ENCODE measurements at places on chromosomes 11 and 22. TPM values are rescaled to one million over a fixed set of nuclear protein-coding genes. Genes with fewer than 3 reads are reported as not detected.

DNA sequence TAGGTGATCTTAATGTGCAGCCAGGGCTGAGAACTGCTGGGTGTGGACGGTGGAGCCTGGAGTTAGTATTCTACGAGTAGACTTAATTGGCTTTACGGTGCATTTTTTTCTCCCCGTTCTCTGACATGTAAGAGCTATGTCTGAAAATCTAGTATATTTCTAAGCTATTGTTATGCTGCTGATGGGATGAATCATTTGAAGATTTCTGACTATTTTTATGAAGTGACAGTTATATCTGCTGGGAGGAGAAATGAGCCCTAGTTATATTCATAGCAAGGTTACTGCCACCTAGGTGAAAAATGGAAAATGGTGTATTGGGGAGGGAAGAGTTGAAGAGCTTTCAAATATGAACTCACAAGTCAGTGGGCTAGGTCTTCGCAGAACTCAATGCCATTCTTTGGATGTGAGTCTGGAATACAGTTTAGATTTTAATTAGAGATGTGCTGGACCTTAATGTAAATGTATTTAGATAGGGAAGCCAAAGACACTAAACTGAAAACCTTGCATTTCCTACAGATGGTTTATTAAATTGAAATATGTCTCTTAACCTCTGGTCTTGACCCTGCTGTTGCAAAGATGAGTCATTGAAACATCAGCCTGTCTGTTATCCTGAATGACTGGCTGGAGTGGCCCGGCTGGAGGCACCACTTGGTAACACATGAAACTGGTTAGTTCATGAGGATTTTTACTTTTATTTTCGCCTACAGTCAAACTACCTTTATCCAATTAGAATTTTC lies 293.7 kb downstream of the DDX10 start:
- DNase-seq: peak; percentile 65

- no peak for DNase-seq
Measured at GRCh38 chr11:12436266-12436665, 58.9 kb downstream of the PARVA start.

- DNase-seq: peak; percentile 32
Measured at GRCh38 chr22:44357966-44358465, 45.3 kb upstream of the SHISAL1 start.

GRCh38 chr11:79100093-79100910 lies 340.5 kb downstream of the TENM4 start:
- DNase-seq: no peak

- DNase-seq: peak; percentile 78
Measured at GRCh38 chr22:30809086-30809485, 114.4 kb downstream of the OSBP2 start.

DNA sequence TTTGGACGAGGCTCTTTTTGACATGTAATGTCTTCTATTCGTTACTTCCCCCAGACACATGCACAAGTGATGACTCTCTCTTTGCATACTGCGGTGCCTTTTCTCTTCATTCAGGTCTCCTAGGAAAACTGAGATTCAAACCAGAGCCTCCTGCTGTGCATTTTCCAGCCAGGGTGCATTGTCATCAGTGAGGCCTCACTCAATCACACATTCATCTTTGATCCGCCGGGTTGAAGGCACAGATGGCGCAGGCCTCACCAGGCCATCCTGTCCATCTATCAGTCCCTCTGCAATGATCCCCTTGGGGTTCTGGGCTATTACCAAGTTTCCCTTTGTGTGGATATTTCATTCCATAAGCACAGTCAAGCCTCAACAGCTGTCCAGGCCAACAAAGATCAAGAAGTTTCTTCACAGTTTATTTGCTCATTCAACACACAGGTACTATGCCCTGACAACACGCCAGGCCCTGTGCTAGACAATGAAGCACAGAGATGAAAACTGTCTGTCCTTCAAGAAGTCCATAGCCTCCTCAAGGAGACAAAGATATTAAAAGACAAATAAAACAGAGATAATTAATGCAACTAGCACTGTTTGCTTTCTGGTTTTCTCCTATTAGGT lies 107.8 kb downstream of the LARGE1 start:
- no peak for DNase-seq

DNA sequence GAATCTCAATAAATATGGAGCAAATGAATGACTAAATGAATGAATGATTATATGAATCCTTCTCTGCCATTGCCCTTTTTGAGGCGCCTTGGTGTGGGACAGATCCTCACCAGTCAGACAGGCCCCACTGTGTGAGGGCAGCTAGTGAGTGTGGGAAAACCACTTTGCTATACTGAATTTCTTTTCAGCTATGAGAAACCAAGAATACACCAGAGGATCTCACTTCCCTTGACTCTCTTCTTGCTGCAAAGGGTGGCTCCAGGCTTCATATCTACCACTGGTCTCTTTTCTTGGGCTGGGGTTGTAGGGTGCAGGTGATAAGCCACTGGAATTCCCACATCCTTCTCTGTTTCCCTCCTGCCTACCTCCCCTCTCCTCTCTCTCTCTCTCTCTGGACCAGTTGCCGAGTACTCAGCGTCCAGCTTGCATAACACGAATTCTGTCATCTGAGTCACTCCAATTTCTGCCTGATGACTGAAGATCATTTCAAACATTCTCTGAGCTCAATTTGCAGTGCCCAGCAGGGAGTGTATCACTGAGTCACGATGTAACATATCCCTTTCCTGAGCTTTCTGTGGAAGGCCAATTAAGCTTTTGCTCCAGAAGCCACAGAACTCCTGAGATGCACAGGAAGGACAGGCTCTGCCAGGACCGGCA lies 304.3 kb upstream of the NCAM1 start:
- peak; percentile 84 for DNase-seq

Gene KRTAP5-7
- total RNA-seq: not detected

- DNase-seq: peak; percentile 51
Measured at GRCh38 chr22:35258191-35258988, 1.1 kb downstream of the HMGXB4 start.

Gene SLC29A2
- 6.6 TPM for total RNA-seq

DNA sequence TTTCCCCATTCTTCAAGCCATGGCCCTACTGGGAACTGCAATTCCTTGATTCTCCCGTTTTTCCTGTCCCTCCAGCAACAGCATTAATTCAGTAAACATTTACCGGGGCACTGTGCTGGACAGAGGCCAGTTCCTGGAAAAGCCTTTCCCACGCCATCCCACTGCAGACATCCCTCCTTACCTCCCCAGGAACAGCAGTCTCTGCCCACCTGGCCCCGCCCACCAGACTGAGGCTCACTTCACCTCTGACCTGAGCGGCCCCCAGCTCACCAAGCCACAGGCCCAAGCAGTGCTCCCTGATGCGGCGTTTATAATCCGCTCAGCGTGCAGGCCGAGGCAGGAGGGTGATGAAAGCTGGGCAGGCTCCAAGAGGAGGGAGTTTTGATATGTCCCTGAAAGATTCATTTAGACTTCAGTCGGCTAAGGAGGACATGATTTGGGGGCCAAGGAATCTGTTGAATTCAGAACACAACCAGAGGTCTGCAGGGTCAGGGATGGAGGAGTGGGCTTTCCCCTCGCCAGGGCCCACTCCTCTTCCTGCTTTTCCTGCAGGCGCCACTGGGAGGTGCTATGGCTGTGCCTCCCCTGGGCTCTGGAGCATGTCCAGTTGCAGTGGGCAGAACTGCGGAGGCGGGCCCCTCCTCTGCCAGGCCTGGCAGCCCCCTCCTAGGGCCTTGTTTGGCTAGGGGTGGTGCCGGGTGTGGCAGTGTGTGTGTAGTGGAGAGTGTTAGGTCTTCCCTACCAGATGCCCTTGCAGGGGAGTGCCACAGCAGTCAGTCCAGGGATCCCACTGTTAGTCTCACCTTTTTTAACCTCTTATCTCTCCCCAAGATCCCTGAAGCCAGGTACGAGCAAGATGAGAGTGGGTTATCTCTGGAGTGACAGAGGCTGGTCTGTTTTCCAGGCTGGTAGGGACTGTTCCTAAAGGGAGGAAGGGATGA lies 1.4 kb upstream of the TAGLN start:
- DNase-seq: no peak

DNA sequence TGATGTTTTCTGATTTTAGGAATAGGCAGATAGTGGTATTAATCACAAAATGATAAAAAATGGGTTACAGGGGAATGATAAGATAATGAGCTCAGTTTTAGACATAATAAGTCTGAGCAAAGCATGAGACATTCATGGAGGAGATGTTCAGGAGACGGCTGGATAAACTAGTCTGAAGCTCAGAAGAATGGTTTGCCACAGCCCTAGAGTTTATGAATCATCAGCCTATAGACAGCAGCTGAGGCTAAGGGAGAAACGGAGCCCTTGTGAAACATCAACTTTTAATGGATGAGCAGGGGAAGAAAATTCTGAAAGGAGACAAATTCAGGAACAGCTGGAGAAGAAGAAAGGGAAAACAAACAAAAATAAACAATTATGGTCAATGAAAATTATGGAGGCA lies 87.2 kb downstream of the RELT start:
- peak; percentile 73 for DNase-seq

Gene FAM111B
- 0.95 TPM for total RNA-seq

DNA sequence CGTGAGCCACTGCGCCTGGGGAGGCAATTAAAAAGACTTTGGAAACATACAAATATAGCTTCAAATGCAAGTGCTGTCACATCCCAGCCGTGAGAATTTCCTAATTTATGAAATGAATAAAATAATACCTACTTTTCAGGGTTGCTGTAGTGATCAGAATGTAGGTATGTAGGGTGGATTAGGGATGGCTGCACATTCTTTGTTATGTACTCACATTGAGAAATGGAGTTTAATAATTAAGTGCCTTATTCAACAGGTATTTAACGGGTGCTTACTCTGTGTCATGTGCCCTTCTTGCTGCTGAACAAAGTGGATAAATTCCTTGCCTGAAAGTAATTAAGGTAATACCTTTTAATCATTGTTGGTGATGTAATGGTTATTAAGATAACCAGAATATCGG lies 37.0 kb downstream of the MMP7 start:
- DNase-seq: no peak

- peak; percentile 19 for DNase-seq
Measured at GRCh38 chr11:126716456-126717083, 284.0 kb downstream of the KIRREL3 start.

DNA sequence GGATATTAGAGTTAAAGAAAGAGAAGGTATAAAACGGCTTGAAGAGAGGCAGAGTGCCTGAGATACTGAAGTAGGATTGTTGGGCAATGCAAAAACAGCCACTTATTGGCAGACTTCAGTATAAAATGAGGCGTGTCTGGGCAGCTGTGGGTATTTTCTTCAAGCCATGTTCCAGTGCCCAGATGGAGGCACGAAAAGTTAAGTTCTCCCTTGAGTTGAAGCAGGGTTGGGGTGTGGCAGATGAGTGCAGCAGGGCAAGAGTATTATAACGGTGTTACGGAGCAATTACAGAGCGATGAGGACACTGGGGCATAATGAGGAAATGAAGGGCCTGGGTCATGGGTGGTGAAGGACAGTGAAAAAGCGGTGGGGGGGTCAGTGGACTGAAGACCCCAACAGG lies 73.7 kb upstream of the CREB3L1 start:
- DNase-seq: no peak

Gene CAVIN3
- 51.0 TPM for total RNA-seq

DNA sequence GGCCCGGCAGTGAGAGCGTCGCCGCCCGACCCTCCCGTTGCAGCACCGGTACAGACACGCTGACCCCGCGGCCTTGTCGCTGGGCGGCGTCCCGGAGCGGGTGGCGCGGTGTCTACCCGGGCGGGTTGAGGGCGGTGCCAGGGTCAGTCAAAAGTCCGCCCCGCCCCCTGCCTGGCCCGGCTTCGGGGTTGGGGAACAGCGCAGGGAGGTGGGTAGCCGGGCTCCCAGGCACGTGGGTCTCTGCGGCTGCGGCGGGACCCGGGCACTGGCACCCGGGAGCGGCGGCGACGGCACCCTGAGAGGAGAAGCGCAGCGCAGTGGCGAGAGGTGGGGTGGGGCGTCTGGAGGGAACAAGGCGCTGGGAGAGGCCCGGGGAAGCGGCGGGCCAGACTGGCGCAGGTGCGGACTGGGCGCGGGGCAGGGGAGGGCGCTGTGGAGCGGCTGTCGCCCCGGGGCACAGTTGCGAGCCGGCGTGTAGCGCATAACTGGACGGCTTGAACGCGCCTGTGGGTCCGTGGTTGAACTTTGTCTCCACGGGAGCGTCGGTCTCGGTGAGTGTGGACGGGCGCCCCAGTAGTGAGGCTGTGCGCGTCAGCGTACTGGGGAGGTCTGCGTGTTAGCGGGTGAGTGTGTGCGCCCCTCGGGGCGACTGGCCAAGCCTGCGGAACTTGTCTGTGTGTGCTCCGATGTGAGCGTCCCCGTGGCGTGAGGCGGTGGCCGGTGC lies at the start of gene P2RY2:
TSS of gene P2RY2 (plus strand) at position 176 of the 724 bp plus-strand sequence. CDS start 15,879 bp downstream, outside the sequence.
- peak; percentile 10 for DNase-seq

Gene TRIM6
- total RNA-seq: 23.9 TPM

Gene CATSPER1
- total RNA-seq: not detected

GRCh38 chr11:17066691-17067090 lies 10.8 kb downstream of the RPS13 start:
- DNase-seq: no peak

DNA sequence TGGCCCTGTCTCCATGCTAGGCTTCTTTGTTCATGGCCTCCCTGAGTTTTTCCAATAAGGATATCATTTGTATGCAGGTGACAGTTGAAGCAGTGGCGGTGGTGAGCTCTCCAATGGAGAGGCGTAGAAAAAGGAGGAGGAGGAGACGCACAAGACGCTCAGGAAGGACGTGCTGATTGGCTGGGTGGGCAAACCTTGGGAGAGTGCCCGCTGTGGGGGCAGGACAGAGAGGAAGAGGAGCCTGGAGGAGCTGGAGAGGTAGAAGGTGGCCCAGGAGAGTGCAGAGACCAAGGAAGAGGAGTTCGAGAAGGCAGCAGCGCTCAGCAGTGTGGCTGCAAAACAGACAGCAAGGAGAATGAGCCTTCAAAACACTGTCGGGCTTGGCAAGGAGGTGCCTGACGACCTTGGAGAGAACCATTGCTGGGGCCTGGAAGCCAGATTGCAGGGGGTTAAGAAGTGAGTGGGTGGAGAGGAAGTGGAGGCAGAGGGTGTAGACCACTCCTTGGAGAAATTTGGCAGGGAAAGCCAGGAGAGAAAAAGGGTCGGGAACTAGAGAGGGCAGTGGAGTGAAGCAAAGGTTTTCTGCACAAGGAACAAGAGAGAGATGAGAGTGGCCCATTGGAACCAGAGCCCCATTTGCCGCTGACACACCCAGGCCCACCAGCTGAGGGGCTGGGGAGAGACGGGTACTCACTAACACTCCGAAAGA lies 7.5 kb downstream of the CLCF1 start:
- DNase-seq: no peak

DNA sequence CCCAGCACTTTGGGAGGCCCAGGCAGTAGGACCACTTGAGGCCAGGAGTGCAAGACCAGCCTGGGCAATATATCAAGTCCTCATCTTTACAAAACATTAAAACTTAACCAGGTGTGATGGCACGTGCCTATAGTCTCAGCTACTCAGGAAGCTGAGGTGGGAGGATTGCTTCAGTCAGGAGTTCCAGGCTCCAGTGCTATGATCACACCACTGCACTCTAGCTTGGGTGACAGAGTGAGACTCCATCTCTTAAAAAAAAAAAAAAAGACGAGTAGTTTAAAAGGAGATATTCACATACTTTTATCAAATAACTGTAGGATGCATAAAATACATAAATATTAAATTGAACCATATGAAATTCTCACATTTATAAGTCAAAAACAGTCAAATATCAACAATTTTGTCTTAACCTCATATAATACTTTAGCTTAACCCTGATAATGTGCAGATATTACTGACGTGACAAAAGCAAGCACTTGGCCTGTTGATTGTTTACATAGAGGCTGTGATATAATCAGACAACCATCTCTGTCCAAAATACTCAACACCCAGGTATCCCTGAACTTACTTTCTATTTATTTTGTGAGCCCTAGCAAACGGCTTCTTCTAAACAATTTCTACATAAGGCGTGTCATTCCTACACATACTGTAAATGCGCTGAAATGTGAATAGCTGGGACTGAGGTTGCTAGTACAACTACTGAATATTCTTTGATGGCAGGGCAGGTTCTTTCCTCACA lies 57.0 kb downstream of the PRCP start:
- no peak for DNase-seq

Data from astrocyte (in vitro differentiated cells and primary cell).